ENCODE measurements at places on chromosomes 5 and 9.

- no peak for DNase-seq
Observed at GRCh38 chr9:13445103-13445500, 165.6 kb upstream of the MPDZ start.

- no peak for DNase-seq
Observed at GRCh38 chr9:84450029-84450428, 109.5 kb upstream of the SLC28A3 start.

GRCh38 chr5:39977066-39977655, 552.4 kb upstream of the DAB2 start:
- no peak for DNase-seq

- DNase-seq = no peak
Observed at GRCh38 chr9:7342736-7343135, 456.8 kb downstream of the DMAC1 start.

- DNase-seq = no peak
Observed at GRCh38 chr5:88290801-88291200, 22.2 kb upstream of the TMEM161B start.

- DNase-seq = no peak
Observed at GRCh38 chr5:157046041-157046440, 12.9 kb downstream of the HAVCR1 start.

GRCh38 chr5:66164044-66164790, 20.1 kb downstream of the SREK1 start:
- no peak for DNase-seq

- no peak for DNase-seq
Observed at GRCh38 chr5:43063721-43064171, 23.6 kb upstream of the ANXA2R start.

GRCh38 chr9:123238365-123238764, 30.0 kb downstream of the STRBP start:
- no peak for DNase-seq

GRCh38 chr5:146675636-146676035, 159.6 kb upstream of the GPR151 start:
- DNase-seq = no peak

DNA sequence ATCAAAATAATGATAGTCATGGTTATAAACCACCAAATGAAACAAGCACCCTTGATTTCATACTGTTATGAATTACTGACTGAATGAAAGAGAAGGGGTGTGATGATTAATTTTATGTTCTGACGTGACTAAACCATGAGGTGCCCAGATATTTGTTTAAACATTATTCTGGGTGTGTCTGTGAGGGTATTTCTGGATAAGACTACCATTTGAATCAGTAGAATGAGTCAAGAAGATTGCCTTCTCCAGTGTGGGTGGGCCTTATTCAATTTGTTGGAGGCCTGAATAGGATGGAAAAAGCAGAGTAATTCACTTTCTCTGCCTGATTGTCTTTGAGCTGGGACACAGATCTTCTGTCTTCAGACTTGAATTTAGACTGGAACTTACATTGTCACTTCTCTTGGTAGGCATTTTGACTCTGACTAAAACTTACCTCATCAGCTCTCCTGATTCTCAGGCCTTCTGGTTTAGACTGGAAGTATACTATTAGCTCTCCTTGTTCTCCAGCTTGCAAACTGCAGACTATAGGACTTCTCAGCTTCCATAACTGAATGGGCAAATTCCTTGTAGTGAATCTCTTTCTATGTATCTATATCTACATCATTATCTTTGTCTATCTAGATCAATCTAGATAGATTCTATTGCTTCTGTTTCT, 321.9 kb upstream of the TARS1 start:
- no peak for DNase-seq

GRCh38 chr9:129482521-129483414, 138.1 kb downstream of the C9orf50 start:
- no peak for DNase-seq

Measured in hematopoietic multipotent progenitor cell treated with erythropoietin and hydrocortisone succinate and interleukin-3 and kit ligand, for 8 days (in vitro differentiated cells).